Activated CD4-positive, CD25-positive, alpha-beta regulatory T cell treated with anti-CD3 and anti-CD28 coated beads, Interleukin-2, amount 50 U/mL, for 72 hours (primary cell): ENCODE measurements at places on chromosomes 11 and 22.

- no peak for DNase-seq
These were observed 311.6 kb downstream of the MIAT start for GRCh38 chr22:26968859-26969523.

- DNase-seq, result no peak
These were observed 23.7 kb downstream of the SHANK3 start for GRCh38 chr22:50696251-50696798.

DNA sequence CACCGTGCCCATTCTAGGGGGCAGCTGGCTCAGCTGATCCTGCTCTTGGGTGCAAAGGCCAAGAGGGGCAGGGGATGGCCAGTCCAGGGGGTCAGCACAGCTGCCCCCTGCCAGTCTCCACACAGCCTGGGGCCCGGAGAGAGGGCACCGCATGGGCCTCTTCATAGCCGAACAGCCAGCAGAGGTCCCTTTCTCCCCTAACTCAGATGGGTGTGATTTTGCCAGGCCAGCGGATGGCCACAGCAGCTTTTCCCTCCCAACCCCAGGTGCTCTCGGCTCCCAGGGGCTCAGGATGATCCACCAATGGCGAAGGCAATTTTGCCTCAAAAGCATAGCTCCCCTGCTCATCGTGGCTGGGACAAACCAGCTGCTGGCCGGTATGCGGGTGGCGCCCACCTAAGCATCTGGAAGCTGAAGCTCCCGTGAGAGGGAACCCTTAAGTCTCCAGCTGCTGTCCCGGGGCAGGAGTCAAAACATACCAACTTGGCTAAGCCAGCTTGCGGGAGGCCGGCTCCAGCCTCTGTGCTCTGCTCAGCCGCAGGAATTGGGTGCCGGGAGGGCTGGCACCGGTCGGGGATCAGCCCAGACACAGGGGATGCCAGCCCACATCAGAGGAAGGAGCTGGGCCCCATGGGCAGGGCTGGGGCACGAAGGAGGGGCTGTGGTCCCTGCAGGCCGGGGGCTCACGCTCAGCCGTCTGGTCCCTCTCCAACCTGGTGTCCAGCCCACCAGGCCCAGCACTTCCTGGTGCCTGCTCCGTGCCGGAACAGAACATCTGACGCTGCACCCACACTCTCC, 30.5 kb upstream of the GNB1L start:
- no peak for DNase-seq

- no peak for DNase-seq
These were observed 79.3 kb upstream of the SORL1 start for GRCh38 chr11:121372671-121373429.

DNA sequence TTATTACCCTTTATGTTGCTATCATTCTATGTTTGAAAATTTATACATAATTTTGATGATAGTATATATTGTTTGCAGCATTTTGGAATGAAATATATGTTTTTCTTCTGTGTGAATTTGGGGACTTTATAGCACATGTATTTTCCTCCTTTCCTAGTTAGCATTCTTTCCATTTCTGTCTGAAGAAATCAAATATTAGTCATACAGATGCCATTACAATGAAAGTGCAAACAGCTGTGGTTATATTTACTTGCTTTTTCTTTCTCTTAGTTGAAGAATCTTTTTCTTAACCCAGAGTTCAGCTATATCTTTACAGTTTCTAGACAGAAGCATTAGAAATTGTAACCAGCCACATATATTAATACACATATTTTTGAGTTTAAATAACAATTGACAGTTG, 753.1 kb upstream of the ARHGAP42 start:
- DNase-seq, result no peak

DNA sequence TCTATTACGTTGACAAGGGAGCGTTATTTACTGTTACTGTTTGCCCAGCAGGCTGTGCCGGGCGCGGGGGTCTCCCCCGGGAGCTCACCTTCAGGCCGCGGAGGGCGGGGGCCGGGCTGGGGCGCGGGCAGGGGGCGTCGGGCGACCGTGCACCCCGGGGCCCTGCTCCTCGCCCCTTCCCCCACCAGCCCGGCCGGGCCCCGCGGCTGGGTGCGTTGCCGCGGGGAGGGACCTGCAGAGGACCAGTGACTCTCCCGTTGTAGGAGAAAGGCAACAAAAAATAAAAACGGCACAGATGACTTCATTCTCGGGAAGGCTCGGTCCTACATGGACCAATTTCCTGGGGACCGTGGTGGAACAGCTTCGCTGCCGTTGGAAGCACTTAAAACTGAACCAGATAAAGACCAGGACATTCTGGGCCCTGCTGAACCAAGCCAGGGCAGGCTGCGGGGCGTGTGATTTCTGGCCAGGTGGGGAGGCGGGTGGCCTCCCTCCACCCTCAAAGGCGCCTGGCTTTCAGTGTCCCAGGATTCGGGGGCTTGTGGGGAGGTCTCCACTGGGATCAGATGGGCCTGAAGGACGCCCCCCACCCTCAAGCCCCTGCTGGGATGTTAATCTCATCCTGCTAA, 57.4 kb downstream of the IGLL1 start:
- no peak for DNase-seq

DNA sequence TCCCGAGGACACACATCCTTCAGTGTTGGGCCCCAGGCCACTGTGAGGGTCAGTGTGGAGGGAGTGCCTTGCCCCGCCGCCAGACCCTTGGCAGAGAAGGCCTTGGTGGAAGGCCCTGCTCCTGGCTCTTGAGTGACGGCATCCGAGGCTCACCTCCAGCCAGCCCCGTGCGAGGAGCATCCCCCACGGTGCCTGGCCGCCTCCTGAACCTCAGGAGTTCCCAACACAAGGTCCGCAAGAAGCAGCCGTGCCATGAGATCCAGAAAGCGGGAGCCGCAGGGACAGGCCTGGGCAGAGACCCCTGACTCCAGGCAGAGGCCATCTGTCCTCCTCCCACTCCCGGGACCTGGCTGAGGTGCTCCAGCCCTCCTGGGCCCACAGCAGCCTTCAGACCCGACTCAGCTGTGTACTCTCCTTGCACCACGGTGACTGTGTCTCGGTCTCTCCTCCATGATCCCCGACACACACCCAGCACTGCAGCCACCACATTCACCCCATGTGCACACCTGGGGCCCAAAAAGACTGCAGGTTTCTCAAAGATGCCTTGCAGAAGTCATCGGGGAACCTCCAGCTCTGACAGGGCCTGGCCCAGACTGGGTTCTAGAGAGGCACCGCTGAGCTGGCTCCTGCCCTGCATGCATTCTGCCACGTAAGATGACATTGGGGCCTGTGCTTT, 870.2 kb downstream of the BRD1 start:
- DNase-seq, result no peak

GRCh38 chr22:28955817-28956216, 72.4 kb downstream of the ZNRF3 start:
- DNase-seq, result peak; percentile 54
